Jurkat, Clone E6-1 (cell line): ENCODE measurements at places on chromosomes 3 and 15.

DNA sequence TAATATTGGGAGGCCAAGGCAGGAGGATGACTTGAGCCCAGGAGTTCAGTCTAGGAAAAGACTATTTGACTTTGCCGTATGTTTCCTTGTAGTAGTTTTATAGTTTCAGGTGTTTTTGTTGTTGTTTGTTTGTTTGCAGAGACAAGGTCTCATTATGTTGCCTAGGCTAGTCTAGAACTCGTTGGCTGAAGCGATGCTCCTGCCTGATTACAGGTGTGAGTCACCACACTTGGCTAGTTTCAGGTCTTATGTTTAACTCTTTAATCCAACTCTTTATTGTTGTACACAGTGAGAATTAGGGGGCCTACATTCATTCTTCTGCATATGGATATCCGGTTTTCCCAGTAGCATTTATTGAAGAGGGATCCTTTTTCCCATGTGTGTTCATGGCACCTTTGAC is 32.0 kb downstream of the FAIM start:
- no peak for DNase-seq

- no peak for DNase-seq
Observed at GRCh38 chr3:141629976-141630375, 108.1 kb upstream of the RNF7 start.

DNA sequence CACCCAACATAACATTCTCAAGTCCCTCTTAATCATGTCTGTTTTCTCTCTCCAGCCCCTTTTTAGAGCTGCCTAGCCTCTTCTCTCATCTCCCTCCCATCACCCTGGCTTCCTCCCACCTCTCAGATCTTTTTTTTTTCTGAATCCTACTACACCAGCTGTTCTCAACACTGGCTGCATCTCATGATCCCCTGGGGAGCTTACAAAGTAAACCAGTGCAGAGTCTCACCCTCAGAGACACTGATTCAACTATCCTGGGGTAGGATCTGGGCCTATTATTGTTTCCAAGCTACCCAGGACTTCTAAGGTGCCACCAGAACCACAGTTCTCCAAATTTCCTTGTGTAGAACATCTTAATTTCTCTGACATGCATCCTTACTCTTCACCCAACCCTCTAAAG is 50.3 kb upstream of the ACAN start:
- no peak for DNase-seq

DNA sequence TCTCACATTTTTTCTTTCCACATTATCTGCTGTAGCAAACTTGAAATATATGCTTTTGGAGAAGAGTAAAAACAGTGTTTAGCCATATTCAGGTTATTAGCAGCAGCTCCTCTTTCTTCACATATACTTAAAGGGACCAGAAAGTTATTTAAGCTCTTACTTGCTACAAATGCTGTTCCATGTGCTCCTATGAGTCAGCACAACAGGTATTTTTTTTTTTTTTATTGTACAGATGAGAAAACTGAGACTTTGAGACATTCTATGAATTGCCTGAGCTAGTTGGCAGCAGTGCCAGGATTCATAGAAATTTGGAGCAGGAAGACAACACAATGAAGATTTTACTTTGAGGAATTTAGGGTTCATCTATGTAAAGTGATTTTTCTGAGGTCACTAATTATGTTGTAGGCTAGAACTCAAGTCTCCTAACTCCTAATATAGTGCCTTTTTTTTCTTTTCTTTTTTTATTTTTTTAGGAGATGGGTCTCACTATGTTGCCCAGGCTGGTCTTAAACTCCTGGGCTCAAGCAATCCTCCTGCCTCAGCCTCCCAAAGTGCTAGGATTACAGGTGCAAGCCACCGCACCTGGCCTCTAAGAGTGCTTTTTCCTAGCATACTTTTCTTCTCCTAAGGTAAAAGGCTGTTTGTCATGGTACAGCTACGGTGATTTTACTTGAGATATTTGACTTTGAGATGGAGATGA is 23.6 kb downstream of the SETD5 start:
- no peak for DNase-seq

DNA sequence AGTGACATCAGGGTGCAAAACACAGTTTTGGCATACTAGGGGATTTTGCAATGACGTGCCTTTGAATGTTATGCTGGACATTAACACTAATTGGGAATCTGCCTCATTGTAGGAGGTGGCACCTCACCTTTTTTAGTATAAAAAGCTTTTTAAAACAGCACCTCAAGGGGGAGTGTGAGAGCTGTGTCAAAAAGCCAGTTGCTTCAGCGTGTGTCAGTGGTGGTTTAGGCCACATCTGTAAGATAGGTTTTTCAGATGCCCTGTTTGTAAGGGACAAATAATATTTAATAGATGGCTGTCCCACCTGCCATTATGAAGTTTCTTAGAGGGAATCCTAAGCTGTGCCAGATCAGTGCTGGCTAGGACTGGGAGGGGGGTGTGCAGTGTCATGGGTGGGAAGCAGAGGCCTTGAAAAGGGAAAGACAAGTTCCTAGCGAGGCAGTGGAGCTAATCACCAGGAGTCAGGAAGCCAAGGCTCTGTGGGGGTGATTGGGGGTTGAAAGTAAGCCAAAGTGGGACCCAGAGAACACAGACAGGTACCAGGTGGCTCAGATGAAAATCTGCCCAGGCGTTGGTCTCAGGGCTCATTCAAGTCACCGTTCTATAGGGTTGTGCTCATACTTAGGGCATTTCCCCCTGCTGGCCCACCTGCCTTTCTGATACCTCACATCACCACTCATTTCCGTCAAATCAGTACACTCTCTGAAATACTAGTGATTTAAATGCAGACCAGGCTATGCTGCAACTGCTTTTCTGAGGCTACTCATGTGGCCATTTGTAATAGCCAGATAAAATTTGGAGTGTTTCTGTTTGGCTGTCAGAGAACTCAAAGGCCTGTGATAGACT is 120.5 kb downstream of the BBX start:
- DNase-seq = peak; percentile 43

- no peak for DNase-seq
Observed at GRCh38 chr3:71450162-71450561, 133.4 kb downstream of the FOXP1 start.

- DNase-seq = no peak
Observed at GRCh38 chr3:39105687-39106063, 1.8 kb downstream of the GORASP1 start.

DNA sequence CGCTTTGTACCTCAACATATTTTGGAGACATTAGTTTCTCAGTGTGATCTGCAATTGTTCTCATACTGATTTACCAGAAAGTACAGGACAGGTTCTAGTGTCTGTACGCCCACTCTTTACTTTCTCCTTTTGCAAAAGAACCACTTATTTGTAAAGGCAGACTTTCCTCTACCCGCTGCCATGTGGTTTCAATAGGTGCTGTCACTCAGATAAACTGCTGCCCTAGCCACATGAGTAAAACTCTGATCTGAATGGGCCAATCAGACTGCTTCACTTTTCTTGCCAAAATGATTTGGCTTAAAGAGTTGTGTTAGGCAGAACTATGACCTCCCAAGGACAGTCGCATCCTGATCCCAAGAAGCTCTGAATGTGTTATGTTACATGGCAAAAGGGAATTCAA is 984.6 kb upstream of the NR2F2 start:
- no peak for DNase-seq

DNA sequence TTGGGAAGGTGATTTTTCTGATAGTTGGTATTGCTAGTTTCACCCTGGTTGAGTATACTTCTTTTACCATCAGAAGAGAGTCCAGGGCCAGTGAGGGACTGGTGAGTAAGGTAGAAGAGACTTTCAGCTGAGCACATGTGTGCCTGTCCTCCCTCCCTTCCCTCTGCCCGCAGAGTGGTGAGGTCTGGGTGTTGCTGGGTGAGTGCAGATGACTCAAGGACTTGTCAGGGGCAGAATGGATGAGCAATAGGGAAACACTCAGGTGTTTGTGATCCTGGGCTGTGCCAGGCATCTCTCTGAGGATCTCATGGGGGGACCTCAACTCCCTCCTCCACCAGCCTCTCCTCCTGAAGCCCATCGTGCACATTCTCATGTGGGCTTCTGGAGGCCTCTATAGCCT is 76.0 kb upstream of the GSK3B start:
- no peak for DNase-seq

DNA sequence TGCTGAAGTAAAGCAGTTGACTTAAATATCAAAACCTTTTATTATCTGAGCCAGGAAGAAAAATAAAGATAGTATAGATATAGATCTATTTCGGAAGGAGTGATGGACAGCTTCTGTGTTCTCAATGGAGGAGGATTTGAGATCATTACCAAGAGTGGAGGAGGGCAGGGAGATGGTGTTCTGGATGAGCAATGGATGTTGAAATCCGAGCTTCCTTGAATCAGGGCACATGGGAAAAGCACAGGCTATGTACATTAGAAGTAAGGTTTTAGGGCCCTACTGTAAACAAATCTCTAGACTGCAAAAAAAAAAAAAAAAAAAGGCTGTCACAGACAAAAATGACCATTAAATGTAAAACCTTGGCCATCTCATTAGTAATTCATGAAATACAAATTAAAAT is 43.2 kb downstream of the GTPBP8 start:
- DNase-seq = no peak

- DNase-seq = no peak
Observed at GRCh38 chr3:126128504-126129397, 44.8 kb upstream of the SLC41A3 start.

DNA sequence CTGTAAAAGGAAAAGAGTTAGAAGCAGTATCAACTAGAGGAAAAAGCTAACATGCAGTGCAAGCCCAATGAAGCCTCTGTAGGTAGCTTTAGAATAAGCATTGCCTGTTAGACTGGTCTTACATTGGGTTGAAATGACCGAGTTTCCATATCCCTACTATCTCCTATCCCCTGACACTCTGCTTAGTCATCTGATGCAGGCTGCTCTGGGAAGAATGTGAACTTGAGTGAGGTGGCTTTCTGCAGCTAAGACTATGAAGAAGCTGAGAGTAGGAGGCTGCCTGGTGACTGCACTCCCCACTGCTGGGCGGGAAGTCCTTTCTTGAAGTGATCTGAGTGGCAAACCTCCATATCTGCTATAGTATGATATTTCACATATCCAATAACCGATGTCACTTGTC is 64.7 kb downstream of the OXSM start:
- no peak for DNase-seq

DNA sequence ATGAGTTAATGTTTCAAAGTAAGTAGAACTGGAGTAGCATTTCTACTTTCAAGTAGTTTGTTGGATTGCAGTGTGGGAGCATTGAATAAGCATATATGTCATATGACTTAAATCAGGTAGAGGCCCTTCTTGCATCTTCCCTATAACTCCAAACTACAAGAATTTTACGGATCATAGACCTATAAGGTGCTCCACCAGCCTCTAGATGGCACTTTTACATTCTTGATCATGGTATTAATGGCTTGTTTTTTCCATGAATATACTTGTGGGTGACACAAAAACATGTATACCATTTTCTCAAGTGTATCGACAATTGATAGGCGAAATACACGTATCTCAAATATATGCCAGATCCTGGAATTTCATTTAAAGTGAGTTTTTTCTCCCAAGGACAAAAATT is 311.1 kb downstream of the ZPLD1 start:
- DNase-seq = no peak

DNA sequence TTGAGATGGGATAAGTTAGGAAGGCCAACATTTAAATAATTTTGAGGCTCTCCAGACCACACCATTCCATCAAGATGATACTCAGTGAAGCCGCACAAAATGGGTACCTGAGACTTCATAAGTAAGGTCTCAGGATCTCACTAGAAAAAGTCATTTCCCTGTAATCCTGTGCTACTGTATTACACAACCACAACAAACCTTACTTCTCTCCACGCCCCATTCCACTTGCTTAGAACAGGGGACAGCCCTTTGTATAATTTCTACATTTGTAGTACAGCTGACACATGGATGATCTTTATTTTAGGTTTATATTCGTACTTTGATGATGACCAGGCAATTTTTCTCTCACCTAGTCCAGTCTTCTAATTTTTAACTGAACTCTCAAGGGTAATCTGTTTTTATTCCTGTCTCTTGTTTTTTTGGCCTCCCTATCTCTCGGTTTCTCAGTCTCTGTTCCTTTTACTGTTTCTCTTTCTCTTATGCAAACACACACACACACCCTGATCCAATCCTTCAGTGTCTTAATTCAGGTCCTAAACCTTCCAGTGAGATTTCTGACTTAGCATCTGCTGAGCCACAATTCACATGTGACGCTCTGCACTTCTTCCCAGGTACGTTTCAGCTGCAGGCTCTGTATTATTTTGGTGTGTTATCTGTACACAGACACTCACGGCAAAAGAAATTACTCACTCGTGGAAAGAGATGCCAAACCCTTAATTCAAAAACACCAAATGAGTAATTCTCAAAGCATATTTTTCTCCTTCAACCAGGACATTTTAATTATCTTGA is 223.2 kb upstream of the THBS1 start:
- DNase-seq = no peak

DNA sequence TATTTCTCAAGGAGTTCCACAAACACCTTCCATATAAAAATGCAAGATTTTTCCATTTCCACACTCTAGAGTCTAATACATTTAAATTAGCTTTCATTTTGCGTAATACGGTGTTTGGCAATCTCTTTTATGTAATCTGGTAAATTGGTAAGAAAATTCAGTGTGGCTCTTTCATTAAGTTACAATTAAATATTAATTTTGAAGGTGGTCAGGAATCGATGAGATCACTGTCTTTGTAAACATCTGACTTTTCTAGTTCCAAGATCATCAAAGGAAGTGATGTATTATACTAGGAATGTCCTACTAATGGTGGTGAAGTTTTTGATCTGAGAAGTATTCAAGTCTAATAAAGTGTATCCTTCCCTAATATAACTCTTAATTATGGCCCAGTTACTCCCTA is 1.1 kb upstream of the UTS2B start:
- DNase-seq = no peak

GRCh38 chr15:63391669-63392360 is 10.2 kb upstream of the CA12 start:
- no peak for DNase-seq

- DNase-seq = no peak
Observed at GRCh38 chr15:44308415-44308814, 19.9 kb downstream of the GOLM2 start.

DNA sequence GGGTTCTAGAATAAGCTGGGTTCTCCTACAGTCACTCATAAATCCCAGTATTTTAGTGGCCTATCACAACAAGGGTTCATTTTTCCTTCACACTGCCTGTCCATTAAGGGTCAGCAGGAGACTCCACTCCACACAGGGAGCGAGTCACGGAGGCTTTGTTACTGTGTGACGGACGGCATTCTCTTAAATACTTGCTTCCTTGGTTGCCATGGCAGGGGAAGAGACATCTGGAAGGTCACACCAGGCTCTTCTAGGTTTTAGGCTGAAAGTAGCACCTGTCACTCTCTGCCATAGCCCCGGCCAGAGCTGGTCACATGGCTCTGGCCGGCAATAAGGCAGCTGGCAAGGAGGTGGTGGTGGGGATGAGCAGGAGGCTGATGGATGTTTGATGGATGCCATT is 89.4 kb upstream of the ANKRD34C start:
- no peak for DNase-seq

- DNase-seq = no peak
Observed at GRCh38 chr3:157098121-157098822, 61.7 kb downstream of the CCNL1 start.

- DNase-seq = no peak
Observed at GRCh38 chr3:69219101-69219708, 96.8 kb upstream of the LMOD3 start.

GRCh38 chr3:197394464-197395321 is 96.3 kb upstream of the DLG1 start:
- DNase-seq = no peak

GRCh38 chr3:109131276-109131675 is 5.2 kb upstream of the C3orf85 start:
- no peak for DNase-seq
